ENCODE measurements at places on chromosomes 2 and 18.
A peak's percentile ranks its signal among the peaks of the same experiment; 100 is the strongest.

- DNase-seq: no peak
These were observed 1.1 kb downstream of the TFCP2L1 start for GRCh38 chr2:121283670-121284462.

DNA sequence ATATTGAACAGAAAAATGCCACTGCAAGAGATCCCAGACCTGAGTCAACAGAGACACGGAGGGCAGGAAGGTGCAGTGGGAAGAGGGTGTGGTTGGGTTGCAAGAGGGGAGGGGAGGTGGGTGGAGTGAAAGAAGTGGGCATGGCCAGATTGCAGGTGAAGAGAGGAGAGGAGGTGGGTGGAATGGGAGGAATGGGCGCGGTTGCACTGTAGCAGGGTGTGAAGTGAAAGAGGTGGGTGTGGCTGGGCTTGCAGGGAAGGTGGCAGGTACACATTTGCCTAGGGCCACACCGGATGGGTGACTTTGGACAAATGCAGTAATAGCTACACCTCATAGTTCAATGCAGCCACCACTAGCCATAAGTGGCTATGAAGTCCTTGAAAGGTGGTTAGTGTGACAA, 71.1 kb downstream of the DOCK10 start:
- DNase-seq: peak; percentile 56

DNA sequence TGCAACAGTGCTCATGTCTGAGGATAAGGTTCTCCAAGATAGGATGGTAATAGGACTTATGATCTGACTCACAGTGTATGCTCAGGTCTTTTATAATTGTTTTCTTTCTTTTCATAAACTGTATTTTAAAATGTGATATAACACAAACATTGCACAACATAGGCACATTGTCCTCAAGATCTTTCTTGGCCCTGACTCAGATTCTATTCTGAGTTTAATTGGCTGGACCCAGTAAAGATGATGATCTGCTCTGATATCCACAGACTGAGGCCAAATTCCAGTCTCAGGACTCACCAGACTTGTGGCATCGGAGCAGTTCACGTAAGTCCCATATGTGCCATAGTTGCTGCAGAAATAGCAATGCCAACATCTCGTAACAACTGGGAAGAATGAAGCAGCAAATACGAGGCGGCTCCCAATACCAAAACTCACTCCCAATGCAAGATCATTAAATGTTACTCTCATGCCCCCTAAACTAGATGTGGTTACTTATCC, 448.9 kb upstream of the SLC14A2 start:
- peak; percentile 75 for DNase-seq

DNA sequence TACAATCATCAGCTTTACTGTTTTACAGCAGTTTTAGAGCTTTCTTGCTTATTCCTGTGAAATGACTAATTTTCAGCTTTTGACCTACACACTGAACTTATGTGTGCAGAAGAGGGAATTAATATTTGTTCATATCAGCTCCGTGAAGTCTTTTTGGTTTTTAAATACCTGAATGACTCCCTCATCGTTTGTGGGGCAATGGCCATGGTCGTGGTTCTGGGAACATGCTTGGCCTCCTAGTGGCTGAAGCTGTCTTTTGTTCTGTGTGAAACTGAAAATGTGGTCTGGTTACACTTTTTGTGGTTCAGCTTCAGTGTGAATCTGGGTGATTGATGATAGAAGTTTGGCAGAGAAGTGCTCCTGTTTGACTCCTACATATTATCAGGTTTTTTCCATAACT, 408.1 kb downstream of the THSD7B start:
- DNase-seq: no peak

DNA sequence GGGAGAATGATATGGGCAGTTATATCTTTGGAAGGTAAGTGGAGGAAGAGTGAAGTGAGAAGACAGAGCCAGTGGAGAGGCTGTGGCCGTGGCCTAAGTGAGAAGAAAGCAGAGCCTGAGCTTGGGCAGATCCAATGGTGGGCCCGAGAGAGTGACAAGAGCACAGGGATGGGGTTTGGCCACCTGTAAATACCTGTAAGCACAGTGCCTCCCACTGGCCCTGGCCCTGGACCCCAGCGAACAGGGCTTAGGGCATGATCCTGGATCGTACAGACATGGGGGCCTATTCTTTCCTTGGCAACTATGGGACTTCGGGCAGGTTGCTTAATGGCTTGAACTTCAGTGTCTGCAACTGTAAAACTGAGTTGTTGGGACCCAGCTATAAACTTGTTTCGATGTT, 44.1 kb downstream of the MTCL1 start:
- no peak for DNase-seq

GRCh38 chr18:32026491-32027086, 8.0 kb downstream of the RNF125 start:
- DNase-seq: no peak

- DNase-seq: no peak
These were observed 767 bp downstream of the RHOB start for GRCh38 chr2:20447437-20448245.

DNA sequence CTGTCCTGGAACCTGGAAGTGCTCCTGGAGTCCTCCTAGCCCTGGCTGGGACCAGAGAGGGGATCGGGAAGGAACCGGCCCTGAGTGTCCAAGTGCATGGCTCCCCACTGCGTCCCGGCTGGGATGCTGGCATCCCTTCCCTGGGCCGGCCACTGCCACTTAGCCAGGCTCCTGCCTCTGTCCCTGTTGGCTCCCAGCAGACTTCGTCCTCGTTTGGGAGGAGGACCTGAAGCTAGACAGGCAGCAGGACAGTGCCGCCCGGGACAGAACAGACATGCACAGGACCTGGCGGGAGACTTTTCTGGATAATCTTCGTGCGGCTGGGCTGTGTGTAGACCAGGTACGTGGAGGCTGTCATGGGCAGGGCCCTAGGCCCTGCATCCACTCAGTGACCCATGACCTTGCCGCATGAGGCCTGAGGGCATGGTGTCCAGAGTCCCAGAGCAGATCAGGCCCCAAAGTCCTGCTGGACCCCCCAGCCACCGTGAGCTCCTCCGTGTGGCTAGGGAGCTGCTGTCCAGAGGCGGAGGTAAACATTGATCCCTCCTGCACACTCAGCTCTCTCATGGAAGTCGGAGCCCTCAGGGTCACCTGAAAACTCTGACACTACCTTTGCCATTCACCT, 7.1 kb downstream of the ANO7 start:
- no peak for DNase-seq

GRCh38 chr2:157857881-157858280, 18.2 kb downstream of the ACVR1 start:
- DNase-seq: no peak

Data from RWPE2 (cell line).